Neural crest cell (in vitro differentiated cells): ENCODE measurements at places on chromosomes 6 and 20. TPM values are rescaled to one million over a fixed set of nuclear protein-coding genes. Genes with fewer than 3 reads are reported as not detected.

Gene TNNC2
- total RNA-seq = not detected in 2 replicates

Gene SNX14
- 54.1 and 56.4 TPM in 2 replicates for total RNA-seq

DNA sequence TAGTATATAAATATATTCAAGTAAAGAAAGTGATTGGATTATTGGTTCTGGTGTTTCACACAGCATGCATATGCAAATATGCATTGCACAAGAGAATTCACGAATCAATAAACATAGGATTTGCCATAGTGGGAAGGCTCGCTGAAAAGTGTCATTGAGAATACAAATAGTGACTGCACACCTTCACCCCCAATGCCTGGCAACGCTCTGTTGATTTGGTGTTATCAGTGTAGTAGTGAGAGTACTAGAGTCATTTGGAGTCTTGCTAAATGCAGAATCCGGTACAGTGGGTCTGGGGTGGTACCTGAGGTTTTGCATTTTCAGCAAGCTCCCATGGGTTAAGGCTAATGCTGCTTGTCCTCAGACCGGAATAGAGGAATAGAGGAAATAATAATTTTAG is 49.7 kb upstream of the NAA20 start:
- no peak for DNase-seq

Gene TTK
- 45.0 and 45.5 TPM in 2 replicates for total RNA-seq

Gene PM20D2
- 16.1 and 16.5 TPM in 2 replicates for total RNA-seq

DNA sequence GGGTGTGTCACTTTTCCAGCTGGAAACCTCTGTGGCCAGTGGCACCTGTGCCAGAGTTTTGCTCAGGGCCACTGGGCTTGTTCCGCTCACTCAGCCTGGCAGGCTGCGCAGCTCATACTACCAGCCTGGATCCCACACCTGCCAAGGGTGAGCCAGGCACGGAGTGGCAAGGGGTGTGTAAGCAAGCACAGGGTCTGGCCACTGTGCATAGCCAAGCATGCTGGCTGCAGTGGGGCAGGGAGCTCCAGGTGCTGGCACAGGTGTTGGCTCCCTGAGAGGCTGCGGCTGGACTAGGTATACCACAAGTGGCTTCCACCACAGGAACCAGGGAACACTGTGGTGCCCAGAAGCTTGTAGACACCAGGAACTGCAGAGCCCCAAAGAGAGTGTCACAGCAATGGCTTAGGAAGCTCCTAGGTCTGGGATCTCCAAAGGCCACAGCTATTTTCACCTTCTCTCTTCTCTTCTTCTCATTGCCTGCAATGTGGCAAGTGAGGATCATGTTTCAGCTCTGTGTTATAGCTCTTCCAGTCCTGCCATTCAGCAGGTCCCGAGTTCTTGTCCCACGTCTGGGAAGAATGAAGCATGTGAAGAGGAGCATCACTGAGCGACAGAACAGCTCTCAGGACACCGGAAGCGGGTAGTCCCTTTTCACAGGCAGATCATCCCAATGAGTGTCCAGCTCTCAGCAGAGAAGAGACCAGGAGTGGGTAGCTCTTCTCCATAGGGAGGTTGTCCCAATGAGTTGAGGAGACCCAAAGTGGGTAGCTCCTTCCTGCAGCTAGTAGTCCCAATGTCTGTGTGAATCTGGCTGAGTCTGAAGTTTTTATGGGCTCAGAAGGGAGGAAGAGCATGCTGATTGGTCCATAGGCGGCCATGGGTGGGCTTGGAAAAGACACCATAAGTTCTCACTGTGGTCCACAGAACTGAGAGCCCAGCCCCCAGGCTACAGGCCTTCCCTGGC is 41.3 kb downstream of the WASF1 start:
- no peak for DNase-seq

Gene PI16
- not detected in 2 replicates for total RNA-seq

- DNase-seq = no peak
Observed at GRCh38 chr20:2285613-2286012, 10.2 kb upstream of the TGM3 start.

Gene DLK2
- 1.5 and 1.6 TPM in 2 replicates for total RNA-seq

DNA sequence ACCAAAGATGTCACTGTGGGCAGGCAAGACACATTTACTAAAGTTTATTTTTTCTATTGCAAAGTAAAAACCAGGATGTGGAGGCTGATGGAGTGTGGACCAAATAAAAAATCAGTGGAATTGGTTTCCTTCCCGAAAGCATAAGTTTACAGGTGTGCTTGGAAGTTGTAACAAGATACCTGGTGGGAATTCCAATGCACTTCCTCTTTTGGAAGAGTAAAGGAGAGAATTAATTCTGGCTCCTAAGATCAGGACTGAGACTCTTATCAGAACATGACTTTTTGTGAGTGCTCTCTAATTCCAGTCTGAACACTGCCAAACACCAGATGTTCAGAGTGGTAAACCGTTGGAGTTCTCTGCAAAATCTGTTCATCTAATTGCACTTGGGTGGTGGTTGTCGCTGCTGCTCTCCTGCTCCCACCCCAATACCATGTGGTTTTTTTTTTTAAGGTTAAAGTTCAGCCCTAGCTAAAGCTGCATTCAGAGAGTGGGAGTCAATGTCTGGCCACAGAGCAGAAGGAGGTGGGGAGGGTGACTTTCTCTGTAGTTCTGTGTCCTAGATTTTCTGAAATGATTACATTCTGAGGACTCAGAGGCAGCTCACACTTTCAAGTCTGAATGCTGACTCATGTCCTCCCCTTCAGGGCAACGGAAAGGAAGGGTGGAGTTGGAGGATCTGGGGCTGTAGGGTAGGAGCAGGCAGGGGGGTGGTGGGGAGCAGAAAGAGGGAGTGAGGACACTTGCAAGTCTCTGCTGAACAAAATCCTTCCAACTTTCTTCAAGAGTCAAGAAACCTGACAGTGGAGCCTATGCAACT is 275.8 kb upstream of the PRDM1 start:
- DNase-seq = no peak

DNA sequence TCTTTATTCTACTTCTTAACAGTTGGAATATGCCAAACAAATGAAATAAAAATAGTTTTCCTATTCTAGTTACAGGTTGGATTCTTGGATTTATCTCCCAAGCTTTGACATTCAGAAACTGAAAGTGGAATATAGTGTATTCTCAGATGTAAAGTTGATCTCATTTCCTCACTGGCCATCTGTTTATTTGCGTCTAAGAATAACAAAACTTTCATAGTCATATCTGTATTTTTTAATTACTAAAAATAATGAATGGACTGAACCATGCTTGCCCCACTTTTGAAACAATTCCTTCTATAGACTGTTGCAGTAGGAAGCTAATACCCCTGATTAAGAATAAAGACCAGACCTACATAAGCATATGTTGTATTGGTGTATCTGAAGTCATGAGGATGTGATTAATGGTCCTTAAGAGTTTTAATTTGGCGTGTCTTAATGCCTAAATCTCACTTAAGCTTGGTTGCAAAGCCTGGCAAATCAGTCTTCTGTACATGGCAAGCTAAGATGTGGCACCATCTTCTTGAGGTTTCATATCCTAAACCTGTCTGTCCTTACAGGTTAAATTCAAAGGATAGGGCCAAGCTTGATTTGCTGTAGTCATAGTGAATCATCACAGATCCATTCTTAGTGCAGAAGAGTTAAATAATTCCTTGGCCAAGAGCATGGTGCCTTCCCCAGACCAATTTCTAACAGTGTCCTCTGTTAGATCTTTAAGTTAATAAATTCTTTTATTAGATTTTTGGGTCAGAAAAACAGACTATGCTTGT is 58.9 kb downstream of the FOXO3 start:
- DNase-seq = no peak

DNA sequence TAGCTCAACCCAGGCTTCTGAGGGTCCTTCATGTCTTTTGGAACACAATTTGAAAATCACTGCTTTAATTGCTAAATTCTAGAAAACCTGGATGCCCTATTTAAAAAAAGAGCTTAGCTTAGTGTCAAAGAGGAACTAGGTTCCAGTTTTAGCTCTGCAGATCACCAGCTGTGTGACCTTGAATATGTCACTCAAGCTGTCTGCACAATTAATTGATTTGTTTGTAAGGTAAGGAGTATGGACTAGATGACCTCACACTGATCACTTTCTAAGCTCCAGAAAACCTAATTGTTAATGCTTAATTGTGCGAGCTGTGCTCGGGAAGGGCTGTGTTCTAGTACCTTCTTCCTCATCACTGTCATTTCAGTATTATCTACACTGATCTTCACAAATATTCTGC is 26.2 kb downstream of the UTRN start:
- no peak for DNase-seq

GRCh38 chr6:137271245-137272183 is 52.3 kb upstream of the IFNGR1 start:
- DNase-seq = no peak

- DNase-seq = no peak
Observed at GRCh38 chr6:165637586-165637985, 25.5 kb downstream of the PDE10A start.

DNA sequence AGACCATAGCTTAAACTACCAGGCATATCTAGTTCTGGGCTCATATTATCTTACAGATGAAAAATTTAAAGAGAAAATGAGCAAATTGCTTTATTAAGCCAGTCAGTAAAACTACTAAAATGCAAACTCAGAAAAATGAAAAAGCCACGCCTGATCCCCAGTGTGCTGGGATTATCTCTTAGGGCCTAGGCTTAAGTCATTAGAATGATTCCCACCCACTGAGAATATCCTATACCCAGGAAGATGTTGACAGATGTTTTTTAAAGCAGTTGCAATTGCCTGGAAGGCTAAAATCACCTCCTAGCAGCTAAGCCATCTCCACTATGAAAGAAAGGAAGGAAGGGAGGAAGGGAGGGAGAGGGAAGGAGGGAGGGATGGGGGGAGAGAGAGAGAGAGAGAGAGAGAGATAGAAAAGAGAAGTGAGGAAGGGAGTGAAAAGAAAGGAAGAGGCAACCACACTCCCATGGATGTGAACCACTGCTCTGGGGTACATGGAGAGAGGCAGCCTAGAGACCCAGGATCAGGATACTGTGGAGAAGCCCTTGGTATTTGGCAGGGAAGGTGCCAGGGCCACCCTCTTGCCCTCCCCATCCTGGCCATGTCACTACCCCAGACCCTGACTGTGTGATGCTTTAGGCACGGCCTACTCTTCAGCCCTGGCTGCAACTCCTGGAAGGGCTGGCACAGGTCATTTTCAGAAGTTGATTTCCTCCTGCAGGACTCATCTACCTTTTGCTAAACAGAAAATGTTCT is 21.9 kb downstream of the NEDD9 start:
- DNase-seq = no peak

DNA sequence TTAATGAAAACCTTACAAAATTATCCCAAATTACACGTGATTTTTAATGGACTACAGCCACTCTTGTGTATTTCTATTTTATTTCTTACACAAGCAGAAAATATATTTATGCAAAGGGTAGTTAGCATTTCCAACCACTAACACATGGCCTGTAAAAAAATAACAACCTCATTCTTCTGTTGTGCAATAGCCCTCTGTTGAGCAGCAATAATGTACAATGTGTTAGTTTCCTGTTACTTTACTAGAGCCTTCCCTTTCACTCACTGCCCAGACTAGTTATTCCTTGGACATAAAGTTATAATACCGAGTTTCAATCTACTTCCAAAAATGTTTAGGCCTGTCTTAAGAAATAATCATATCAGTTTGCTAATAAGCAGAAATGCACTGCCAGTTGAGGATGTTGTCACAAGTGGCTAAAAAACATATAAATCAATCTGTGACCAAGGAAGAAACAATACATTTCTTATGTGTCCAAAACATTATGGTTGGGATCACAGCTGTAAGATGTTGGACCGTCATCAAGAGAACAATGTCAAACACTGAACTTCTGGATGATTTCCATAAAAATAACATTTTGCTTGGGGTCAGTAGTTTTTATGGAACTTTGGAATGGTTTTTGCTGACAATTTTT is 73.6 kb upstream of the RNF146 start:
- no peak for DNase-seq

GRCh38 chr6:163698086-163698485 is 283.6 kb downstream of the QKI start:
- DNase-seq = no peak

DNA sequence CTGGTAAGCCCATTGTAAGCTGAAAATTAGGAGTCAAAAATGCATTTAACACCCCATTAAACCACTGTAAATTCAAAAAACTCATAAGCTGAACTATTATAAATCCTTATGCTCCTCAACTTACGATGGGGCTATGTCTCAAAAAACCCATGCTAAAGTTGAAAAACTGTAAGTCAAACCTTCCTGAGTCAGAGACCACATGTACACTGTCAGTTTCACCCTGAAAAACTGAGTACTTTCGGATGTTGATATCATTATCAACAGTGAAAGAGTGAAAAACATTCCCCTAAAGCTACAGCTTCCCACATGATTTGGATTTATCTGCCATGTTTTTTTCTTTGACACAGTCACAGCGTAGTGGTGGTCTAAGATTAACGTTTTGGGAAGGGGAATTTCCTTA is 14.2 kb downstream of the RAB23 start:
- DNase-seq = no peak

DNA sequence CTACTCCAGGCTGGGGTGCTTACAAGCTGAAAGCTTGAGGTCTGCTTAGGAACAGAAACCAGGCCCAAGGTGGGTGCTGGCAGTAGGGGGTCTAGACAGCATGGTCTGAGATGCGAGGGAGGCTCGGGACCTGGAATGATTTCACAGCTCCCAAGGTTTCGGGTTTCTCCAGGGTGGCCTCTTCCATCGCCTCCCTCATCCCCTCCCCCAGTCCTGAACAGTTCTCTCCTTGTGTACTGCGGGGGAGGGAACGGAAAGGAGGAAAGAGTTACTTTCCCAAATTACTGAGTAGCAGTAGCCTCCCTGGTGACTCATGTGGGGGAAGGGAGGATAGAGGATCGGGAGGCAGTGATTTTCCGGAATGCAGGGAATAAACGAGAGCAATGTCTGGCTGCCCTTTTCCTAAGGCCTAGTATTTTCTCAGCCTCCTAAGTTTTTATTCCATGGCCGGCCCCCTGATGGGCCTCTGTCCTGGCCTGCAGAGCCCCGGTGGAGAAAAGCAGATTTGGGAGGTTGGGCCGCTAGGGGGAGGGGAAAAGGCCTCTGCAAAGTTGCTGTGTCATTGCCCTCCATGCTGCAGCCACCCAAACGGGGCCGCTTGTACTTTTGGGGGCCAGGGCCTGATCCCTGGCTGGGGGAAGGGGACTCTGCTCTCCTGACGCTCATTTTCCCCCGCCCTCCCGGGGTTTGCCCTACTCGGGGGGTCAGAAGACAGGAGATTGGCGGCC is 1.5 kb downstream of the BRD2 start:
- DNase-seq = peak; percentile 68

- no peak for DNase-seq
Observed at GRCh38 chr6:169213814-169214520, 39.7 kb downstream of the THBS2 start.

- DNase-seq = no peak
Observed at GRCh38 chr6:119791736-119792135, 442.2 kb upstream of the MAN1A1 start.

Gene SNTA1
- total RNA-seq = 9.4 and 10.3 TPM in 2 replicates

- DNase-seq = no peak
Observed at GRCh38 chr6:170083236-170084051, 207.4 kb downstream of the DLL1 start.

GRCh38 chr6:146258206-146258605 is 229.3 kb downstream of the GRM1 start:
- DNase-seq = no peak
